ENCODE measurements at places on chromosomes 4 and X. TPM values are rescaled to one million over a fixed set of nuclear protein-coding genes. Genes with fewer than 3 reads are reported as not detected.

Gene KIF4A
- total RNA-seq: 58.5 TPM

DNA sequence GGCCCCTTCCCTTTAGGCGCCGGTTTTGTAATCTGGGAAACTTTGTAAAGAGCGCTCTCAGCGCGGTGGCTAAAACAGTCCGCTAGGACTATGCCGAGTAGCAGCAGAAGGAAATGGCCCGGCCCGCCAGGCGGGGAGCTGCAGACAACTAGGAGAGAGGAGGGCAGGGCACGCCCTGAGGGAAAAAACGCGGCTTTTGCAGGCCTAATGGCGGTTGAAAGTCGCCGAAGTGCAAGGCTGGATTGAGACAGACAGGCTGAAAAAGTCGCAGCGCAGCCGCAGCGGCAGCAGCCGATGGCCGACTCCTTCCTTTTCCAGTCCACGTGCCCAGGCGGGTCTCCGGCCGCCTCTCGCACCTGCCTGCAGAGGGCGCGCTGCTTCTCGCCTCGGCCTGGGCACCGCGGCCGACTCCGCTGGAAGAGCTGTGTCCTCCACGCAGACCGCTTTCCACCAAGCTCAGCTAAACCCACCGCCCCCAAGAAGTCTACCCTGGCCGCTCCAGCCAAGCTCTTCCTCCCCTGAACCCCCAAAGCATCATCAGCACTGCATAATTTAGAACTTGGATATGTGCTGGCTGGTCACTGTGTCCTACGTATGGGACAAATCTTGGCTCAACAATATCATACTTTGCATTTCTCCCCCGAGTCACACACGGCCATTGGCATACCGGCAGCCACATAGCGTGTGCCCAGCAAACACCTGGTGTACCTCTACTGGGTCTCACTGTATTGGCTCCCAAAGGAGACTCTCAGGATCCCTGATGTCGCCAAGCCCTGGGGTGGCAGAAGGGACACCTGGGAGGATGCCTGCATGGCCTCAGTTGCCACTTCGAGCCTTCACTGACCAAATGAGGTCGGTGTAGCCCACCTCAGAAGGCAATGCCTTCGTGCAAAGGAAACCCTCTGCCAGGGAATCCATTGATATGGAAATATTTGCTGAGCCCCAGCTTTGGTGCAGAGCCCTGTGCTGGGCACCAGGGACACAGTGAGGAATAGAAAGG, 14.5 kb downstream of the SLC25A5 start:
- DNase-seq: peak; percentile 54

Gene SPANXD
- not detected for total RNA-seq

Gene MAGED1
- 246 TPM for total RNA-seq

DNA sequence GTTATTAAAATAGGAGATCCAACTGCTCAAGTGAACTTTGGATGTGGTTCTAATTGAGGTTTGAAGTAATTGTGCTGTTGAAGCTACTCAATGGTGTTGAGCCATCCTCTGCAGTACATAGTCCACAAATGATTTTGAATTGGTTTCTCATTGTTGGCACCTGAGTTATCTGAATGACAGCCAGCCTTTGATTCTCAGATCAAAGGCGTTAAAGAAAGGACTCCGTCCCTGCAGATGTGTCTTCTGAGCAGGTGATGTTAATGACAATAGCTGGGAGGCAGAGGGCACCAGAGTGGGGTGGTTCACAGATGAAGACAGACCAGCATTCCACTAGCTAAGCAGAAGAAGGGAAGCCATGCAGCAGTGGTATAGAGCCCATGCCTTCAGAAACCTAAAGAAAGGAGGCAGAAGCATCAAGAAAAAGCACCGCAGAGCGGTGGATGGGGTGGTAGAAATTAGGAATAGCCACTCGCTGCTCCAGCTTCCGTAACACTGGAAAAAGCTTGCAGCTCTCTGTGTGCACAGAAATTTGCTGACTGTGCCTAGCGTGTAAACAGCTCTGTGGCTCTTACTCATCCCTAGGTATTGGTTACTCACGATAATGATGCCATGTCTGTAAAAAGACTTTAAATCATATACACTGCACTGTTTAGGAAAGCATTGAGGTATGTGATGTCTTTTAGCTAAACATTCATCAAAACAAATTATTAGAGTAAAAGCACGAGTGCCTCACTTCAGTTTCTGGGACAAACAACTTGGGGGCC, 79.2 kb upstream of the CLCN4 start:
- no peak for DNase-seq

- no peak for DNase-seq
These were observed 105.1 kb upstream of the LIMCH1 start for GRCh38 chr4:41432881-41433280.

- DNase-seq: no peak
These were observed 455.5 kb downstream of the STIM2 start for GRCh38 chr4:27316176-27316575.

DNA sequence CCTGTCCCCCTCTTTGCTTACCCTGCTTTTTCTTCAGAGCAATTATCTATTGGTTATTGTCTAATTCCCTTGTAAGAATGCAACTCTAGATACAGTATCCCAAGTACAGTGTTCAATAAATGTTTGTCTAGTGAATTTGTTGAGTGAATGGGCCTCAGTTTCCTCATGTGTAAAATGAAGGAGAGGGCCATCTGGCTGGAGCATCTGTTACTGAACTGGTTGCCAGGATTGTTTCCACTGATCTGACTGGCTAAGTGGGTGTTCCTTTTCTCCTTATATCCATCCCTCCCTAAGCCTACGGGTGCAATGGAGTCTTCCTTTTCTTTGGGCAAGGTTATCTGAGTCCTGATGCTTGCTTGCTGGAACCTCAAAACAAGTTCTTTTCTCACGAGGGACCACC, 185.2 kb upstream of the RPS6KA3 start:
- DNase-seq: no peak

Gene RHOXF1
- 0.33 TPM for total RNA-seq

DNA sequence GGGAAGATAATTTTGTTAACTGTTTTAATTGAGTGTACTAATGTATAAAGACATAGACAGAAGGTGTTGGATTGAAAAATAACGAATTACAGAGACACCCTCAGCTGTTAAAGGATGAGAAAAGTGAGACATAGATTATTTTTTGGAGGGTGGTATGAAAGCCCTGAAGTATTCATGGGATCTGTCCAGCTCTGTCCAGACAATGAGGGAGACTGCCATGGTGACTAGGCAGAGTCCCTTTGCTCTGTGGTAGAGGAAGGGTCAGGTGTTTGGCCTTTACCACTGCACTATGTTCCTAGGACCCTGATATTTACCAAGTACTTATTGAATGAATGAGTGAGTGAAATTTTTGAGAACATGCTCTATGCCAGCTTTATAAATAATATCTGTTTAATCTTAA, 11.4 kb downstream of the FGF2 start:
- no peak for DNase-seq

DNA sequence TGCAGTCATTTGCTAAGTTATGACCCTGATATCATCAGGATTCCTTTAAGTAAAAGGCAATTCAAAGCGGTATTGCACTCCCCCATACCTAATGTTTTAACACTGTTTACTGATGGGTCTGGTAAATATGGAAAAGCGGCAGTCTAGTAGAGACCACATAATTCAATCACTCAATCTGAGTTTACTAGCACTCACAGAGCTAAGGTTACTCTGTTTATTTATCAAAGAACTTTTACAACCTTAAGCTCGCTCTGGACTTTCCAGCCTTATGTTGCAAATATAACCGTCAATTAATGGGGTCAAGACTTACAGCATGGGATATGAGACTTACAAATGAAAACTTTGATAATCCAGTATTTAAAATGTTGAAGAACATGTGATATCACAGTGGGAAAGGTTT, 124.5 kb upstream of the ZCCHC13 start:
- no peak for DNase-seq

GRCh38 chr4:23036503-23036902, 343.8 kb downstream of the GBA3 start:
- no peak for DNase-seq

GRCh38 chr4:38279650-38280322, 319.6 kb downstream of the PTTG2 start:
- DNase-seq: no peak

- no peak for DNase-seq
These were observed 9.8 kb downstream of the DCAF8L2 start for GRCh38 chrX:27599928-27600327.

Gene RPL9
- 1,529 TPM for total RNA-seq

Gene PALLD
- 58.7 TPM for total RNA-seq

DNA sequence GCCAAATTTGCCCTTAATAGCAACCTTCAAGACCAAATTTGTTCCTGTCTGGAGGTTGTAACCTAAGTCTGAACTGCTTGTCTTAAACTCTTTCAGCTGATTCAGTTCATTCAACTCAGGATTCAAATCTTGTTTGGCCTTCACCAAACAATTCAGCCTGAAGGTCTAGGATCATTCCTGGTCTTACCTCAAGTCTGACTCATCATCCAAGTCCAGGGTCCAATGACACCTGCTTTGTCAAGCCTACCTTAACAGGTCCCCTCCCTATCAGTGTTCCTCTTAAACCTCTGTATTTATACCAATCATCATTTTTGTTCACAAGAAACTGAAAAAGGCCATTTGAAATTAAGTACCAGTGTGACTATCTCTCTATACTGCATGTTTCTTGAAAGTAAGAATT, 237.8 kb downstream of the PPP1R2C start:
- no peak for DNase-seq

GRCh38 chr4:88054901-88055300, 47.5 kb downstream of the PKD2 start:
- DNase-seq: peak; percentile 10

Gene XG
- not detected for total RNA-seq

Gene SPCS3
- total RNA-seq: 108 TPM

Gene ADH1A
- not detected for total RNA-seq

Gene ITIH6
- total RNA-seq: 0.05 TPM

- DNase-seq: no peak
These were observed 133.3 kb upstream of the PRPS2 start for GRCh38 chrX:12657881-12658280.

- DNase-seq: no peak
These were observed 14.3 kb downstream of the SMARCAD1 start for GRCh38 chr4:94221916-94222315.

DNA sequence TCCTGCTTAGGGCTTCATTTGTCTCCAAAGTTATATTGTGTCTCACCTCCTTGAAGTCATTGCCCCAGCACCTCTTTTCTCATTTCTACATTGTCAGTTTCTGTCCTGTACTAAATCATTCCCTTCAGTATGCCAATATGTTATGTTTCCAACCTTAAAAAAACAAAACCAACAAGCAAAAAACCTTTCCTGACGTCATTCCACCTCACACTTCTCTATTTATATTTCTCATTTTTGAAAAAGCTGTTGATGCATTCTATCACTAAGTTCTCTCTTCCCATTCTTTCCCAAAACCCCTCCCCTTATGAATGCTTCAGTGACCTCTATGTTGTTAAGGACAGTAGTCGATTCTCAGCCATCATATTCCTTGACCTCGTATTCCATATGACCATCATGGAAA, 98.7 kb upstream of the ARHGAP24 start:
- no peak for DNase-seq

- DNase-seq: no peak
These were observed 2062.9 kb downstream of the ARAP2 start for GRCh38 chr4:34181311-34181841.

Gene DCAF8L2
- total RNA-seq: not detected

DNA sequence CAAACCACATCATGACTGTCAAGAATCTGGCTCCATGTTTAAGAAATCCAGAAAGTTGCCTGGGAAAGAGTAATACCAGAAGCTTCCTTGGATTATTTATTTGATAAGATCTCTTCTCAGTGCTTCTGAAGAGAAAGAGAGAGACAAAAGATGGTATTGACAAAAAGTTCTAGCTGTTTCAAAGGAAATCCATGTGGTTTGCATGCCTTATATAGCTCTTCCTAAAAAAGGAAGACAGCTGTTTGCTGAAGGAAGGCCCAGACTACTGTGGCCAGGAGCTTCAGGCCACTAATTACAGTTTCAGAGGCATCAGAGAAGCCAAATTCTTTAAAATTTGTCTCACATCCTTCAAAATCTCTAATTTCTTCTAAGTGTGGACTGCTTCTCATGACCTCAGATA, 565.2 kb upstream of the SLIT2 start:
- no peak for DNase-seq

Gene UGT2B10
- total RNA-seq: not detected

Gene TXK
- not detected for total RNA-seq

Gene CPE
- total RNA-seq: 65.2 TPM

DNA sequence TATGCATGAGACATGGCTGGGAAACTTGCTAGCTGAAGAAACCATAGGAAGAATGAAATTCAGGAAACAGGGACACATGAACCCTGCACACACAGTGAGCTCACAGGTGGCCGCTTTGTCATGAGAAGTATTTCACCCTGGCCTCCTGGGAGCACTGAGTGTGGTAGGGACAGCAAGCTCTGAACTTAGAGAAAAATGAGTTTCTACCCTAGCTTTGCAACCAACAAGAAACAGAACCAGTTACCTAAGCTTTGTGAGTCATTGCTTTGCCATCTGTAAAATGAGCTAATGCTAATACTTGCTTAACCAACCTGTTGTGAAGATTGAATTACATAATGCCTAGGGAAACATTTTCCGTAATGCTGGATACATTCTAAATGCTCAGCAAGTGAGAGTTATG, 206.6 kb upstream of the HS3ST1 start:
- no peak for DNase-seq

DNA sequence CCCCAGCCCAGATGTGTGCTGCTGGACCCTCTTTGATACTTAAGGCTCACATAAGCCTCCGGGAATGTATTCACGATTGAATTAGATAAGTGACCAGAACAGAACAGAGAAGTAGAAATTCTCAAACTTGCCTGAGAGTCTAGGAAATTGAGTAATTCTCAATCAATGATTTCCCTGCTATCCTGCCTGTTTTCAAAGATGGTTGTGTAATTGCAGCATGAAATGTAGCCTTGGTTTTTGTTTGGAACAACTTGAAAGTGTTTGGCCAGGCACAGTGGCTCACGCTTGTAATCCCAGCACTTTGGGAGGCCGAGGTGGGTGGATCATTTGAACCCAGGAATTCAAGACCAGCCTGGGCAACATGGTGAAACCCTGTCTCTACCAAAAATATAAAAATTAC, 41.2 kb downstream of the TNIP2 start:
- DNase-seq: no peak

DNA sequence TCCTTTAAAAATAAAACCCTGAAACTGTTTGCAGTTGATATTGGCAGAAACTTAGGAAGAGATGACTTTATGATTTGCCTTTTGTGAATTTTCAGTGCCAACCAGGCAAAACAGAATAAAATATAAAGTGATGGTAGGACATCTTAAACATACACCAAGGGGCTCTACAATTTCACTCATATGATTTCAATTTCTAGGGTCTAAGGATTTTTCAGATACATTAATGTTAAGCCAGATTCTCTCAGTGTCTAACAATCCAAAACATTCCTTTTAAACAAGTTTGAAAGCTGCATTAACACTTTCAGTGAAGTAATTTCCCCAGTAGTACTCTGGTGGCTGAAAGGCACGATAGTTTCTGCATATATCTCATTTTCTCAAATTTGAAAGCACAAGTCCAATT, 1262.0 kb upstream of the ADGRL3 start:
- DNase-seq: no peak

Gene DCK
- 21.0 TPM for total RNA-seq

Gene SHROOM4
- 7.2 TPM for total RNA-seq

Gene CT55
- 0.14 TPM for total RNA-seq

Measured in neural crest cell (in vitro differentiated cells).